ENCODE measurements at places on chromosomes 5 and 9.

DNA sequence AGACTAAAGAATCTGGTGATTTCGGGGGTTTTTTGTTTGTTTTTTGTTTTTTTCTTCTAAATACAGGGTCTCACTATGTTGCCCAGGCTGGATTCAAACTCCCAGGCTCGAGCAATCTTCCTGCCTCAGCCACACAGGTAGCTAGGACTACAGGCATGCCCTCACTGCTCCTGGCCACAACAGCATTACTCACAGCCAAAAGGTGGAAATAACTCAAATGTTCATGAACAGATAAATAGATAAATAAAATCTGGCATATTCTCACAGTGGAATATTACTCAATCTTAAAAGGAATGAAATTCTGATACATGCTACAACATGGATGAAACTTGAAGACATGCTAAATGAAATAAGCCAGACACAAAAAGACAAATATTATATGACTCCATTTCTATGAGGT lies 19.8 kb upstream of the RAD23B start:
- DNase-seq, result no peak

- DNase-seq, result no peak
Observed at GRCh38 chr9:78074385-78075291, 43.0 kb upstream of the GNAQ start.

- no peak for DNase-seq
Observed at GRCh38 chr9:136107155-136107952, 11.3 kb downstream of the TMEM250 start.

- DNase-seq, result no peak
Observed at GRCh38 chr5:36145311-36145710, 6.4 kb downstream of the LMBRD2 start.

GRCh38 chr5:132009706-132010405 lies 1.6 kb downstream of the ACSL6 start:
- no peak for DNase-seq

DNA sequence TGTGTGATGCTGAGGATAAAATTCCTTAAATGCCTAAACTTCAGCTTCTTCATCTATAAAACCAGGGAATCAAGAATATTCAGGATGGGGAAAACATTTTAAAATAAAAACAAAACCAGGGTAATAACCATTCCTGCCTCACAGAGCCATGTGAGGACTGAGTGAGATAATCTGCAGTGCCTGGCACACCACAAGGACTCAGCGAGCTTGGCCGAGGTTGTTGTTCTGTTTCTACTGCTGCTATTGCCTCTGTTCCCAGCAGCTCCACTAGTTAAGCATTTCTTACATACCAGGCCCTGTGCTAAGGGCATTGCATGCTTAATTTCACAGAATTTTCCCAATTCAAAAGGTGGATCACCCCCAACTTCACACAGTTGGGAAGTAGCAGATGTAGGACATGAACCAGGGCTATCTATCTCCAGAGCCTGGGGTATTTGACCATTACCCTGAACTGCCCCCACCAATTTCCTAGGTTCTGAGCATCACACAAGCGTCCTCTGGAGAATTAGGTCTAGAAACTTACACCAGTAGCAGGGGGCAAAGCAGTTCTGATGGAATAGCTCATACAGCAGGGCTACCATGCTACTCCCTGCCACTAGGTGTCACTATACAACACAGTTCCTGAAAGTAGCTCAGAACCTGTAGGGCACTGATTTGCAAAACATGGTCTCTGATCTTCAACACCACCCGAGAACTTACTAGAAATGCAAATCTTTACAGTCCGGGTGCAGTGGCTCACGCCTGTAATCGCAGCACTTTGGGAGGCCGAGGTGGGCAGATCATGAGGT lies 74.3 kb downstream of the LRSAM1 start:
- no peak for DNase-seq

DNA sequence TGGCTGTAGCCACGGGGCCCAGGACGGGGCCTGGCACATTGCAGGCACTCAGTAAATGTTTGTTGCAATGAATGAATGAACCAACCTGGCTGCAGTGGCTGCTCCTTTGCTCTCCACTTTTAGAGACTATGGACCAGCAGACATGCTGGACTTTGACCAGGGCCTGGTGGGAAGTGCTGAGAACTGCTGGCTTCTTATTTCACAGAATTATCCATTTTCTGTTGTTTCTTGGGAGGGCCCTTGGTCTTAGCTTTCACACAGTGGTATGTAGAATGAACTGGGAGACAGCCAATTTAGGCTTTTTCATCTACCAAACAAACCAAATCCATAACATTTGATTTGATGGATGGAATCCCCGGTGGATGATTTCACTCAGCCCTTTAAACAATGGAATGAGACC lies 78.0 kb upstream of the LHFPL2 start:
- no peak for DNase-seq

DNA sequence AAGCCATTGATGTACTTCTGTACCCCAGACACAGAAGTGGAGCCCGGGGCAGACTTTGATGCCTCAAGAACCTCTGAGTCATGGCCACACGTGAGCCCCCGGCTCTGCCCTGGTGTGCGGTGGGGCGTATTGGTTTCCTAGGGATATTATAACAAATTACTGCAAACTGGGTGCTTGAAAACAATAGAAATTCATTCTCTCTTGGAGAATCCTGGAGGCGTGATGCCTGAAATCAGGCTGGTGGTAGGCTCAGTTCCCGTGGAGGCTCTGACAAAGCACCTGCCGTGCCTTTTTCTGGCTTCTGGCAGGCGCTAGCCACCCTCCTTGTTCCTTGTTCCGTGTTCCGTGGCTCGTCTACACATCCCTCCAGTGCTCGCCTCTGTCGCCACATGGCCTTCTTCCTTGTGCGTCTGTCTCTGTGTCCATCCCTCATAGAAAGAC lies 24.2 kb downstream of the NEK6 start:
- no peak for DNase-seq

GRCh38 chr9:122336866-122337555 lies 33.8 kb upstream of the PTGS1 start:
- no peak for DNase-seq

DNA sequence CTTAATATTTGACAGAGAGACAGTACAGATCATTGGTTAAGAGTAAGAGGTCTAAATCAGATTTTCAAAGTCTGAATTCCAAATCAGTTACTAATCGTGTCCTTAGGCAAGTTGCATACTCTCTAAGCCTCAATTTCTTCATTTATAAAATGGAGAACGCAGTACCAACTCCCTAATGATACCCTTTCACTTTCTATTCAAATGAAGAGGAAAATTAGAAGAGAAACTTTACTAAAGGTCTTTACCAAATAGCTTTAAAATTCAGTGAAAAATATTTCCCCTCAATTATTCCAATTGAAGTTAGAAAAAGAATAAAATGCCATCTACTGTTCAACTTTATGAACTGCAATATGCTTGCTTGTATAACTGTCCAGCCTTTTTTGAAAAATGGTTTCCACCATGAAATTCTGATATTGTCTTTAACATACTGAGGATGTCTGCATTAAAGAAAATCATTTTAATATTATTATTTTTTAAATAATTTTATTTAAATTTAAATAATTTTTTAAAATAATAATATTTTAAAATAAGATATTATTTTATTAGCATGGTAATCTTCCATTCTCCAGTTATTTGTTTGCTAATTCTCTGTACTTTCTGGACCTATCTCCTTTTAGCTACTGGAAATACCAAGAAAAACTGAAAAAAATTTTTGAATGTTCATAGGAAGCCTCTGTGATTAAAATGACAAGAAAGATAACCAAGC lies 36.0 kb downstream of the POC5 start:
- no peak for DNase-seq

DNA sequence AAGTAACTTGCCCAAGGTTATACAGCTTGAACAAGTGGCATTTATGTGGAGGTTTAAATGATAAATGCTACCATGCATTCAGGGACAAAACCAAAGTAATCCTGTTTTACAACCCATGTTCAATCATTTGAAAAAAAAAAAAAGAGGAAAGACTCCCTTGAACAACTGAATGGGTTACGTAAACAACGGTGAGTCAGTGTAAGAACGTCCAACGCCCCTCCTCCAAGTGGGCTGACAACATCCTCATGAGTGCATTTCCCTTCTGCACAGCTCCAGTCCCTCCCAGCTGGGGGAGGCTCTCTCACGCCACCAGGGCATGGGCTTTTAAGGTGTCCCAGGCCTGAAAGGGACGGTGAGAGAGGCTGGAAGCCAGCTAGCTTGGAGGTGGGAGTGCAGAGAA lies 90.0 kb downstream of the PRRT1B start:
- peak; percentile 56 for DNase-seq

DNA sequence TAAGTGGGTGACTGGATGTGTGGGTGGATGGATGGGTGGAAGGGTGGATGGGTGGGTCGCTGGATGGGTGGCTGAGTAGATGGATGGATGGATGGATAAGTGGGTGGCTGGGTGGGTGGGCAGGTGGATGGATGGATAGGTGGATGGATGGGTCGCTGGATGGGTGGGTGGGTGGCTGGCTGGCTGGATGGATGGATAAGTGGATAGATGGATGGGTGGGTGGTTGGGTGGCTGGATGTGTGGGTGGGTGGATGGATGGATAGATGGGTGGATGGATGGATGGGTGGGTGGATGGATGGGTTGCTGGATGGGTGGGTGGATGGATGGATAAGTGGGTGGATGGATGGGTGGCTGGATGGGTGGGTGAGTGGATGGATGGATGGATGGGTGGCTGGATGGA lies 27.3 kb upstream of the CEP72 start:
- no peak for DNase-seq

DNA sequence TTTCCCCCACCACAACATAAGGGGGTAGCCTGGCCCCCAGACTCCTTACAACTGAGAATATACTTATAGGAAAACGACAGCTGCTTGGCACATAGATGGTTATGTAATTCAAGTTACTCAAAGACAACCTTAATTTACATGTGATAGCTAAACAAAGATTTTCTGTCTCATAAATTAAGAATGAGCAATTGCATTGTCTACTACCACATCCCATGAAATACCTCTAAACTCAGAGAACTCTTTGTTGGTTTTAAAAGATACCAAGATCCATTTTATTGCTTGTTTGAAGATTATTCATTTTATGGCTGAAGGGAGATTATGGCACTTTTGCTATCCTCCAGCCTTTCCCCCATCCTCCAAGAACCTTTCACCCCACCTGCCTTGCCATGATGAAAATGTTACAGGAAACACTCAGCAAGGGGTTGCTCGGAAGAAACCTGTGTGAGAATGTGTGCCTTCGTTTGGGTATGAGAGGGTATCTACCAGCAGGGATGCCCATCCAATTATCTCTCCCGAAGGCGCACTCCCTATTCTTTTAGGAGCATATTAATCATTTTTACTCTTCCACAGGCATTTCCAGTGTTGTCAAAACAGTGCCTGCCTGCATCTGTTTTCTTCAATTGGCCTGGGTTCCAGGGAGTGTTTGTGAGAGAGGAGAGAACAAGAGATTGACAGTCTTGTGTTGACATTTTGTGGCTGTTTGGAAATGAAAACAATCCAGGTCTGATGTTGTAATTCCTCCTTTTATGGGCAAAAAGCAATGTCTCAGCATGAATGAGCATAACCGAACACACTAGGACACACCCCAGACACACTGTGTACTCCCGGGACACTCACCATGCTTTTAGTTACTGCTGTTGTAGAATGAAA lies 208.0 kb upstream of the ANKRD55 start:
- no peak for DNase-seq

GRCh38 chr5:119323601-119324000 lies 32.2 kb upstream of the TNFAIP8 start:
- DNase-seq, result no peak

- no peak for DNase-seq
Observed at GRCh38 chr9:82970359-82970758, 92.6 kb downstream of the RASEF start.

GRCh38 chr5:57199866-57200265 lies 26.0 kb downstream of the GPBP1 start:
- no peak for DNase-seq

- no peak for DNase-seq
Observed at GRCh38 chr5:27328480-27328879, 290.1 kb upstream of the CDH9 start.

DNA sequence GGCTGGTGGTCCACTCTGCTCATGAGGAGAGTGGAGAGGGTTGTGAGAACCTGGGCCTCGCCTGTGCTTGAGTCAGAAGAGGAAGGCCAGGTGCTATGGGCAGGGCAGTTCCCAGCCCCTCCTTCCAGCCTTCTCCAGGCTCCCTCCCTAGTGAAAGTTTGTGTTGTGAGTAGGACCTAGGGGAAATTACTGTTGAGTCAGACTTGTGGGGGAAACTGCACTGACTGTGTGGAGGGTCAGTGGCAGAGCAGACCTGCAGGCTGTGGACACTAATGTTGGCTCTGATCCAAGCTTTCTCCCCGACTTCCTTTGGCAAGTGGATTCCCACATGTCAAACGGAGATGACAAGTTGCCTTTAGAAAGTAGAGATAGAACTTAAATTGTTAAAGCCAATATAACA lies 102.6 kb downstream of the ARHGAP26 start:
- no peak for DNase-seq

DNA sequence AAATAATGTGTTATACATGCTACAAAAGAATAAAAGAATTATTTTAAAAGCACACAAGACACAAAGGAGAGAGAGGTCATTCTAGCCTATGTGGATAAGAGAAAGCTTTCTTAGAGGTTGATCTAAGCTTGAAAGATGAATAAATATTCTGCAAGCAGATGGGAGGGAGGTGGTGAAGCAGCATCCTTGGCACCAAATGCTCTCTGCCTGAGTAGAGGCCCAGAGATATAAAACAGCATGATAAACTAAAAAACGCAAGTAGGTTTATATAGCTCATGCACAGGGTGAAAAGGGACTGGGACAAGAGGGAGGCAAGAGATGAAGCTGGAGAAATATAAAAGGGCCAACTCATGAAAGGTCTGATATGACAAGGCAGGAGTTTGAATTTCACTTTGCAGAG lies 283.2 kb upstream of the POU5F2 start:
- no peak for DNase-seq

DNA sequence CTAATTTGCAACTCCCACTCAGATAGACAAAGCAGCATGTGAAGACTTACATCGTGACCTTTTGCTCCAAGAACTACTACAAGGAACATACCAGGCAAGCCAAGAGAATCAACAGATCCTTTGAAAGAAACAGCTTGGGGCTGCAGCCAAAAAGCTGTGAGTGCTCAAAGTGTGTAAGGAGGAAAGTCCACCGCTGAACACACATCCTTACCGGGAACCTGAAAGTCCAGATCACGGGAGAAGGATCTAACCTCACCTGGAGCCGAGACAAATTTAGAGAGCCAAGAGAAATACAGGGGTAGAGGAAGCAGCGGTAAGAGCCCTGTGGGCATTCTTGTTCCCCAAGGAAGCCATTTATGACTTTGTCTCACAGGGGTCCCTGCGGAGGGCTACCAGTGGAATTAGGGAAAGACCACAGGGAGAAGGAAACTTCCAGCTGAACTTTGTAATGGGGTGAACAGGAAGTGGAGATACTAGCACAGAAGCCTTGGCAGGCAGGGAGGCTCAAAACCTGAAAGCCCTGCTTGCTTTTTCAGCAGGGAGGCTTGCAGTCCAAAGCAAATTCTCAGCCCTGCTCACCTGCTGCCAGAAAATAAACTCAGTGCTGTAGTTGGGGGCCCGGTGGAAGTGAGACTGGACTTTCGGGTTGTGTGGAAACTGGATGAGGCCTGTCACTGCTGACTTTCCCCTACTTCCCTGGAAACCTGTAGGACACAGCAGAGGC lies 350.2 kb downstream of the DTWD2 start:
- no peak for DNase-seq
